ENCODE measurements at places on chromosomes 13 and 19.

DNA sequence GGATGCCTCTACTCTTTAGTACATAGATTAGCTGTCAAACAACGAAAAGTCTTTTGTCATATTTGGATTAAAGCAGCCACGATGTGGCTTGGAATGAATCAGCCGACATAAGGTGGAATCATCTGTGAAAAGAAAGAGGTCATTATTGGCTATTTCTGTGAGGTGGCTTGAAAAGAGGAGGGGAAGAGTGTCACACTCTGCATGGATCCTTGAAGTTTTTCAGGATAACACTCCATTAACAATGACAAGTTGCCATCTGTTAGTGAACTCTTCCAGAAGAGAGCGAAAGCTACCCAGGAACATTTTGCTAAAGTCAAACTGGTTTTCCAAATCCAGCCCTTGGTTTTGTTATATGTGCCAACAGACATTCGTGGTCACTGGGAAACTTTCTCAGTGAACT, 1604.8 kb downstream of the OLFM4 start:
- no peak for DNase-seq

- no peak for DNase-seq
These were observed 3.5 kb downstream of the MYO9B start for GRCh38 chr19:17078920-17079709.

GRCh38 chr13:47708386-47708785, 292.7 kb downstream of the SUCLA2 start:
- no peak for DNase-seq

GRCh38 chr19:2729943-2730818, 9.0 kb upstream of the DIRAS1 start:
- DNase-seq: no peak

DNA sequence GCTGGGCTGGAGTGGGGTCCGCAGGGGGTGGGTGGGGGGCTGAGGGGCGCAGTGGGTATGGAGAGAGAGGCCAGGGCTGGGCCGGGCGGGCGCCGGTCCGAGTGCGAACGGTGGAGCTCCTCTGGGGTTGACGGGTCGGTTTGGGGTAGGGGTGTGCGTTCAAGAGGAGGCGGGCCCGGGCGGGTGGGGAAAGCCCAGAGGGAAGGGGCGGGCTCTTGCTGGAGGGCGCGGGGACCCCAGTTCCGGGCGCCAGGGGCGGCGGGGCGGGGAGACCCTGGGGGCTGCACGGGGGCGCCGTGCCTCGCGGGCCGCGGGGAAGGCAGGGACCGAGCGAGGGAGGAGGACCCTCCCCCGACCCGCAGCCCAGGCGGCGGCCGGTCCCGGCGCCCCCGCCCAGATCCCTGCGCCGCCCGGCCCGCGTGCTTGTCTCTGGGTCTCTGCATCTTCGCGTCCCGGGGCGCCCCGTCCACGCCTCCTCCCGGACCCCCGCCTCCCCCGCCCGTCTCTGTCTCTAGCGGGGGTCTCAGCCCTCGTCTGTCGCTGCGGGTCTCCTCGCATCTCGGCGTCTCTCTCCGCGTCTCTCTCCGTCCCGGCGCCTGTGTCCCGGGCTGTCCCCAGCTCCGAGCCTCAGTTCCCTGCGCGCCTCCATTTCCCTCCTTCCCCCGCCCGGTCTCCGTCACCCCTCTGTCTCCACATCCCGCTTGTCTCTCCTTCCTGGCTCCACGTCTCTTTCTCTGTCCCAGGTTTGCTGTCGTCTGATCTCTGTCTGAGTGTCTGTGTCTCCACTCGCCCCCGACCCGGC, 8.3 kb upstream of the SHISA7 start:
- DNase-seq: no peak

GRCh38 chr13:23134542-23134941, 46.2 kb upstream of the SGCG start:
- no peak for DNase-seq

- no peak for DNase-seq
These were observed 52.1 kb downstream of the SERP2 start for GRCh38 chr13:44425815-44426078.

DNA sequence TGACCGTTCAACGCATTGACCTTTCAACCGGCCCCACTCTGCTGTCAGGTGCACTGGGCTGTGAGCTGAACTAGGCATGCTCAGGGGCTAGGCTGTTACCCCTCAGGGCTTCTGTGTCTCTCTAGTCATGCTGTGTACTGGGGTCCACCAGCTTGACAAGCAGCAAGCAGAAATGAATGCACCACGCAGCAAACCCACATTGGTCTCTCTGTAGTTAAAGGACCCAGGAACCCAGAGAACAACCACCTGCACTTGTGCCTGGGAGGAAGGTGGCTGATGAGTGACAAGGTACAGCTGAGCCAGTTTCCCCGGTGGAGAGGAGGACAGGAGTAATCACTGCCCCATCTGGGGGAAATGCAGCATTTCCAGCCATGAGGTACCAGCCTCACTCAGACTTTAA, 159.9 kb downstream of the USP12 start:
- DNase-seq: no peak

GRCh38 chr13:110312339-110313031, 5.4 kb downstream of the COL4A2 start:
- DNase-seq: no peak

DNA sequence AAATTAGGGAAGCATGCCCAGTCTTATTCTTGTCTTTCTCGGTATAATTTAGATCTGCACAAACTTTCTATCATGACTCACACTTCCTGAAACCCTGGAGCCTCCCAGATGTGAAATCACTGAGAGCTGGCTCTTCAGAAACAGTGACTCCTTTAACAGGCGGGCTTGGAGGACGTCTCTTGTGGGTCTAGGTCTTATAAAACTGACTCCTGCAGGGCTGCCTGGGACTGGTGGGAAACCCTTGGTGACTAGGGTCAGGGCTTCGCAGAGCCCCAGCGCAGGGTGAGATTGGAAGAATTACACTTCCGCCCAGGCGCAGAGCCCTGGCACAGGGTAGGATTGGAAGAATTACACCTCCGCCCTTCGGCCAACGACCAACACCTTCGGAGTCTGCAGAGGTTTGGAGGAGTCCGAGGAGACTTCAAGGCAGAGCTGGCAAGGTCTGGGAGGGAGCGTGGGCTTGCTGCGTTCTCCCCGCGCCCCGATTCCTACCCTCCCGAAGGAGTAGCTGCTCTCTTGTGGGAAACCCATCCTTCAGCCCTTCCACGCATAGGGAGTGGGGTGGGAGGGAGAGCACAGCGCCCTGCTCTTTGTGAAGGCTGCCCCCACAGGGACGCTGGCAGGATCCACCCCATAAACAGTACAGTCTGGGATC, 43.4 kb upstream of the MAP3K10 start:
- DNase-seq: no peak

DNA sequence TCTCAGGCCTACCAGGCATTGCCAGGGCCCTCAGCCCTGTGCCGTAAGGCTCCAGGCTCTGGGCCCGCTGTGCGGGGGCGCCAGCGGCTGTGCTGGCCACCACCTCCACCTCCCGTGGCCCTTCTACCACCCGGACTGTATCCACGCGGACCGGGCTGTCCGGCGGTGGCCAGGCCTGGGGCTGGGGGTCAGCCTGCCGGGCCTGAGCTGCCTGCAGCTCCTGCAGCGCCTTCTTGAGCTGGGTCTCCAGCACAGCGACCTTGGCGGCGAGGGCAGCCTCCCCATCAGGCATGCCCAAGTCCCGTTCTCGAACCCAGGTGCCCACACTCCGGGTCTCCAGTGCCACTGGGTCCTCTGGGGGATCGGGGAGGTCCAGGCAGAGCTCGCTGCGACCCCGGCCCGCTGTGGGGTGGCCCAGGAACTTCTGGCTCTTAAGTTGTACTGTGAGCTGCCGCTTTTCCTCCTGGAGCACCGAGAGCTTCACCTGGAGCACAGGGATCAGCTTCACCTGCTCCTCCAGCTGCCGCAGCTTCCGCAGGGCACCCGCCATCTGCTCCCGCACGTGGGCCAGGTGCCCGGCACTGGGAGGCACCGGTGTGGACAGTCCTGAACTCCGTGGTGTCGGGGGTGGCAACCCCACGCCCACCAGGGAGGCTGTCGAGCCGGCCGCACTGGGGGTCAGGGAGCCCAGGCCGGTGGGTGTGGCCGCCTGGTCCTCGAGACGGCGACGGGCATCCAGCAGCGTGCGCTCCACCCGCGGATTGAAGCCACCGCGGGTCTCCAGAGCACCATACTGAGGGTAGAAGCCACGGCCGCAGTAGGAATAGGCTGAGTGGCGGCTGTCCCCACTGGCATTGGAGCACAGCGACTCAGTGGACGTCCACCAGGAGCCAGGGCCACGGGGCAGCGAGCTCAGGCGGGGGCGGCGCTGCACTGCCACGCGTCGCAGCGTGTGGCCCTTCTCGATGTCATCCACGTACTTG, 4.1 kb downstream of the KANK2 start:
- DNase-seq: no peak

GRCh38 chr13:102333320-102334198, 68.3 kb downstream of the FGF14 start:
- DNase-seq: no peak

- DNase-seq: no peak
These were observed 28.3 kb downstream of the SMAD9 start for GRCh38 chr13:36891752-36892151.

- DNase-seq: no peak
These were observed 120.0 kb downstream of the UQCRFS1 start for GRCh38 chr19:29092712-29093552.

All from naive thymus-derived CD8-positive, alpha-beta T cell (primary cell).